ENCODE measurements at places on chromosomes 7 and 10.

DNA sequence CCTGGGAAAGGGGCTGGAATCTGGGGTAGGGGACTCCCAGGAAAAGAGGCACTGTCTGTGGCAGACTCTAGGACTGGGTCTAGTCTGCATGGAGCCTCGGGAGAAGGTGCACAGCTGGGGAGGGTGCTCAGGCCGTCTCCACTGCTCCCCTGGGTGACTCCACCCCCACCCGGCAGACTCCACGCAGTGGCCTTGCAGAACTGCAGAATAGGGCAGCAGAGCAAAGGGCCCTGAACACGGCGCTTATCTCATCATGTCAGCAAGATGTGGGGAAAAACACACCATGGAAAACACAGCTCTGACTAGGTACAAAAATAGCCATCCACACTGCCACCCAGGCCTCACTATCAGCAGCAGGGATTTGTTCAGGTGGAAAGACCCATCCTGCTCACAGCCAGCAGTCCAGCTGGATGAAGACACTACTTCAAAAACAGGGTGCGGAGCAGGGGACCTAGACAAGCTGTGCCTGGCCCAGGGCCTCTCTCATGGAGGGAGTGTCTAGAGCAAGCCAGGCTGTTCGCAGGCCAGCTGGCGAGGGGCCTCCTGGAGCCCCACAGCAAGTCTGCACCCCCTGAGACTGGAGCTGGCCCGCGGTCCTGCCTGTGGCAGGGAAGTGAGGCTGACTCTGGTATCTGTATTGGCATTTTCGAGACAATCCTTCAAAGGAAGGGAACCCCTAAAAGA lies 11.7 kb downstream of the MAT1A start:
- no peak for DNase-seq

- no peak for DNase-seq
These were observed 5.2 kb upstream of the UTF1 start for GRCh38 chr10:133224756-133225372.

DNA sequence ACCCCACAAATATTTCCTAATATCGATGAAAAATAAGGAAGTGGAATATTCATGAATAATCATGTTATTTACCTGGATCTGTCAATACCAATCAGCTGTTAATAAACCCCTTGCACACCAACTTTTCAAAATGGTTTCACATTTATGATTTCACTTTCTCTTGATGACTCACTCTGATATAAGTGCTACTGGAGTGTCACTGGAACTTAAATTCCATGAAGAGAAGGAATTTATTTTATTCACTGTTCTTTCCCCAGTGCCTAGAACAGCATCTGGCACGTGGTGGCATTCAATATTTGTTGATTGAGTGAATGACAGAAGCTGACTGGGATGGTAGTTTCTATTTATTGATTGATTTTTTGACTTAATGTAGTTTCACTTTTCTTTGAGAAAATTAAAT lies 3.5 kb upstream of the ENO4 start:
- DNase-seq, result no peak

DNA sequence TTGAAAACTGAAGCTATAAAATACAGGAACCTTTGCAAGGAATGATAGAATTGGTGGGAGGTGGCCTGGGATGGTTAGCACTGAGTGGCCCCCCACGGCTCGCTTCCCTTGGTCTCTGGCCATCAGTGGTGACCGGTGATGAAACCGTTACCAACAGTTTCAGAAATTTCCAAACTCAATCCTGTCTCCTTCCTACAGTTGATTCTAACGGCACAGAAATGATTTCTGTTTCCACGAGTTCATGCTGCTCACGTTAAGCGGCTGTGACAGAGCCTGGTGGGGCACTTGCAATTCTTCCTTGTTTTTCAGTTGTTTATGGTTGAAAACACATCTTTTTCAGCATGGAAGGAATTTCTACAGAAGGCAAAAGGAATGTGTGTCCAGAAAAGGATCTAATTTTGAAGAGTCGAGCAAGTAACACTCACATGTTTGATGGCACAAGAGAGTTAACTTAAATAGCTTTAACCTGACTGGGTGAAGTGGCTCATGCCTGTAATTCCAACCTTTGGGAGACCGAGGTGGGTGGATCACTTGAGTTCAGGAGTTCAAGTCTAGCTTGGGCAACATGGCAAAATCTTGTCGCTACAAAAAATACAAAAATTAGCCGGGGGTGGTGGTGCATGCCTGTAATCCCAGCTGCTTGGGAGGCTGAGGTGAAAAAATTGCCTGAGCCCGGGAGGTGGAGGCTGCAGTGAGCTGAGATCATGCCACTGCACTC lies 100.1 kb downstream of the DNAJB6 start:
- no peak for DNase-seq

- DNase-seq, result no peak
These were observed 195.9 kb downstream of the DIP2C start for GRCh38 chr10:493391-494148.

DNA sequence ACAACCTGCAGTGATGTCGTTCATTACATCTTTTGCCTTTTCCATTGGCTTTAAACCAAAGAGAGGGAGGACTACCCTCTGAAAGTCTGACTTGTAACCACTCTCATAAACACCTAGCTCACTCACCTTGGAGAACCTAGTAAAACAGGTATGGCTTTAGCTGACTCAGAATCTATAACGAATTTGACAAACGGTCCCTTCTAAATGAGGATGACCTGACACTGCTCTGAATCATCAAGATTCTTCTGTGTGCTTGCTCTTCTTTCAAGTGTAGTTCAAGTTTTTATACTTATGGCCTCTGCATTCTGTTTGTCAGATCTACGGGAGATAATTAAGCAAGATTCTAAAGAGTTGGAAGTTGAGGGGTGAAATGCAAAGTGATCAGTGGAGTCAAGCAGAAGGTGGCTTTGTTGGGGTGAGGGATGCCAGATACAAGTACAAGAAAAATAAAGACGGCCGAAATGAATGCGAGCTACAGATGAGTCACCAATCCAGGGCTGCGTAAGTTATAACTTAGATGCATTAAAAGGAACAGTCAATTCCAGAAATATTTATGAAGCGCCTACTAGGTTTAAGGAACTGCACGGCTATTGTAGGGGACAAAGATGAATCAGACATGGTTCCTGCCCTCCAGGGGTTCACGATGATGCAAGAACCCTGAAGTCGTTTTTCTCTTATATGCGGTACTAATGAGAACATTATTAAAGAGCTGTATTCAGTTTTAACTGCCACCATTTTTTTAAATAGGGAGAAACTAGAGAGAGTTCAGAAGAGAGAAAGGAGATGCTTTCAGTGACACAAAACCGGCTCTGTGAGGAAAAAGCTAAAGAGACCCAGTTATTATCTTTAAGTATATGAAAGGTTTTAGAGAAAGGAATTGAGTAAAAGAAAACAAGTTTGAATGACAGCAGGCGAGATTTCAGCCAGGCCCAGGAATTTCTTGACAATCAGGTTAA lies 6.5 kb downstream of the HIPK2 start:
- DNase-seq, result no peak

DNA sequence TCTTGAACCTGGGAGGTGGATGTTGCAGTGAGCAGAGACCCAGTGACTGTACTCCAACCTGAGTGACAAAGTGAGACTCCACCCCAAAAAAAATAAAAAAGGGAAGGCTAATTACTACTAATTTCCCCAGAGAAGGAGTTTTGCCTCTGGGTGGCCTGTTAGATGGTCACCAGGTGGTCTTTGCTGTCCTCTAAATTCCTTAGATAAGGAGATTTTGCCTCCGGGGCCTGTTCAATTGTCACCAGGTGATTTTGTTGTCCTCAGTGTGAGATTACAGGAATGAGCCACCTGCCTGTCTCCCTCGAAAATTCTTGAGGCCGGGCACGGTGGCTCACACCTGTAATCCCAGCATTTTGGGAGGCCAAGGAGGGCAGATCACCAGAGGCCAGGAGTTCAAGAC lies 24.4 kb upstream of the ZMIZ2 start:
- DNase-seq, result no peak

DNA sequence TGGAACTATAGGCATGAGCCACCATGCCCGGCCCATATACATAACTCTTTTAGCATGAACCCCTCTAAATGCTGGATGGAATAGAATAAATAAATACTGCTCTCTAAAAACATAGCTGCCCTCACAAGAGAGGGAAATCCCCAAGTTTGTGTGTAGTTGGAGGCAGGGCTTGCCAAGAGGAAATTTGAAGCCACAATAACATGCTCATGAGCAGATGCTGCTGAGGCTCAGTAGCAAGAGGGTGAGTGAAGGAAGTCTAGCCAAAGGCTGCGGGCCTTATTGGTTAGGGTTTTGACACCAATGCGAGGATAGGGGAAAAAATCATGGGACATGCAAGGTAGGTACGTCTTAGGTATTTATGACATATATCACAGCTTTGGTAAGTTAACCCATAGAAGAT lies 17.3 kb downstream of the TPK1 start:
- no peak for DNase-seq

GRCh38 chr10:69317175-69317604 lies 38.9 kb downstream of the HK1 start:
- no peak for DNase-seq

DNA sequence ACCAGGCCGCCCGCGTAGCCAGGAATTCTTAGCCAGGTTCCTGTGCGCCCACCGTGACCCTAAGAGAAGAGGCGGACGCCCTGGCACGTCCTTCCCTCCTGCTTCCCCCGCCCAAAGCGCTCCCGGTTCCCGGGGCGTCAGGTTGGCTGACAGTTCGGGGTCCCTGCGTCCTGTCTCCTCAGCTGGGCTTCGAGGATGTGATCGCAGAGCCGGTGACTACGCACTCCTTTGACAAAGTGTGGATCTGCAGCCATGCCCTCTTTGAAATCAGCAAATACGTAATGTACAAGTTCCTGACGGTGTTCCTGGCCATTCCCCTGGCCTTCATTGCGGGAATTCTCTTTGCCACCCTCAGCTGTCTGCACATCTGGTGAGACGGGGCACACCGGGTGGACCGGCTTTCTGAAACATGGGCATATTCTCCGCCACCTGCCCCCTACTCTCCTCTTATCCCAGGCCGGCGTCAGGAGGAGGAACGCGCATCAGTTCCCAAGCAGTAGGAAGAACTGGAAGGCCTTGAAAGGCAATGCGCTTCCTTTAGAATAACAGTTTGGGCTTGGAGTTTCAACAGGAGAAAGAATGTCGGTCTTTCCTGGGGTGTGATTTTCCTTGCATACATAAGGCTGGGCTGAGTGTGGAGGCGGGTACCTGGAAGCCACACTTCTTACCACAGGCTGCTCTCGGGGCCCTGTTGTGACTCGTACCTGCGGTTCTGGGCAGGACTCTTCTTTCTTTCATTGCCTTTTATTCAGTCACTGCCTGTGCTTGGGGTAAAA lies 728 bp downstream of the CAV2 start:
- no peak for DNase-seq

DNA sequence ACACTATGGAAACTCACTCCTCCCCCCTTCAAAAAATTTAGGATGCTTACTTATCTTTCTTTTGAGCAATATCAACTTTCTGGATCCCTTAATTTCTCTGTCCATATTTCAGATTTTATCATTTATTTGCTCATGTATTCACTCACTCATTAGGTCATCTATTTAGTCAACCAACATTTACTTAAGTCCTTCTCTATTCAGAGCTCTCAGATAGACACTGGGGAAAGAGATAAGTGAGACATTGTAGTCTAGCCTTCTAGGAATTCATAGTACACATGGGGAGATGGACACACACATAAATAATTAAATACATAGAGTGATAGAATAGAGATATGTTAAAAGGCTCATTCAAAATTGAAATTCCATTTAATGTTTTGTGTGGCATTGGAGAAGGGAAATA lies 9.2 kb downstream of the CPN1 start:
- no peak for DNase-seq

DNA sequence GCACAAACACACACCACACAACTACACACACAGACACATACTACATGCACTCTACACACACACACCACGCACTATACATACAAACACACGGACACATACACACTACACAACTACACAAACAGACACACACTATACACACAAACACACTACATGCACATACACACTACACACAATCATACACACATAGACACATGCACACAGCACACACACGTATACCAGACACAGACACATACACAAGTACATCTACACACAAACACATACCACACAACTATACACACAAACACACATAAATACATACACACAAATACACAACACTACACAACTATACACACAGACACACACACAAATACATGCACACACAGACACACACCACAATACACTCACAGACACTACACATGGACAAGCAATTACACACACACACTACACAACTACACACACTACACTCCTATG lies 4.6 kb downstream of the GPR15LG start:
- DNase-seq, result no peak

GRCh38 chr10:132452651-132453469 lies 55.9 kb downstream of the PWWP2B start:
- DNase-seq, result peak; percentile 81

- DNase-seq, result no peak
These were observed 8.8 kb upstream of the ABI1 start for GRCh38 chr10:26869528-26869927.

- DNase-seq, result no peak
These were observed 77.5 kb upstream of the PHYHIPL start for GRCh38 chr10:59098831-59099452.

DNA sequence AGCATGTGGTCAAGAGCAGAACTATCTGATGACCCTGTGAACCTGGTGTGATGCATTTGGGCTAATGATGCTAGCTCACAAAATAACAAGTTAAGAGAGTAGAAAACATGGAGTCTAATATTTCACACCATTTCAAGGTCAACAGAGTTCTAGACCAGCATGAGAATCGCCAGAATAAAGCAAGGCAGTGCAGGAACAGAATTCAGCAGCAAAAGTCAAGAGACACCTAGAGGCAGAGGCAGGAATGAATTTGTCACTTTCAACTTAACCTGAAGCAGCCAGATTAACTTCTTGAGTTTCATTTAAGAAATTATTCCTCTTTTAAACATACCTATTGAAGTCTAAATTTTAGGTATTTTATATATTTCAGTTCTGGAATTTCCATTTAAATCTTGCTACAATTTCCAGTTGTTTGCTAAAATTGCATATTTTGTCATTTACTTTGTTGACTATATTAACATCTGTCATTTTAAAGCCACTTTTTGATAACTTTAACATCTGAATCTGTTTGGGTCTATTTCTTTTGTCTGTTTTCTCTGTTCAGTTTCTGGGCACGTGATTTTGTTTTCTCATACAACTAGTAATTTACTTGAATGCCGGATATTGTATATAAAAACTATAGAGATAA lies 44.2 kb upstream of the PRSS58 start:
- DNase-seq, result no peak

- no peak for DNase-seq
These were observed 45.8 kb downstream of the FKBP6 start for GRCh38 chr7:73373741-73374140.

GRCh38 chr7:155293721-155294510 lies 3.8 kb upstream of the INSIG1 start:
- DNase-seq, result no peak

DNA sequence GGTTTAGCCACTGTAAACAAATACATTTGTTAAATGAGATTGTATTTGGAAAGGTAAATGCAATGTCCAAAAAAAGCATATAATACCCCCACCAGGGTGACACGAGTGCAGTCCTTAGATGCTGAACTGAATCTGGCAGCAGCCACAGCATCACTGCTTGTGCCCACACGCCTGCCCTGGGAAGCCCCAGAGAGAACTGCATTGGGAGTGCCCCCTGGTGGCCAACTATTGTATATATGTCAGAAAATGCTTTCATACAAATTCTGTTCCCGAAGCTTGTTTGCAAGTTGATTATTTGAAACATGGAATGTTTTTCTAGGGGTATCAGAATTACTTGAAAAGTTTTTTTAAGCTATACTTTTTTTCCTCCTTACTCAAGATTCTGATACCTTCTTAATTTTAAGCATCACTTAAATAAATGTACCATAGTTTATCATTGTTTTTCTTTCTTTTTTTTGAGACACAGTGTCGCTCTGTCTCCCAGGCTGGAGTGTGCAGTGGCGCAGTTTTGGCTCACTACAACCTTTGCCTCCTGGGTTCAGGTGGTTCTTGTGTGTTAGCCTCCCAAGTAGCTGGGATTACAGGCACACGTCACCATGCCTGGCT lies 50.1 kb downstream of the LANCL2 start:
- DNase-seq, result peak; percentile 75
